ENCODE measurements at places on chromosomes 2 and 18.

DNA sequence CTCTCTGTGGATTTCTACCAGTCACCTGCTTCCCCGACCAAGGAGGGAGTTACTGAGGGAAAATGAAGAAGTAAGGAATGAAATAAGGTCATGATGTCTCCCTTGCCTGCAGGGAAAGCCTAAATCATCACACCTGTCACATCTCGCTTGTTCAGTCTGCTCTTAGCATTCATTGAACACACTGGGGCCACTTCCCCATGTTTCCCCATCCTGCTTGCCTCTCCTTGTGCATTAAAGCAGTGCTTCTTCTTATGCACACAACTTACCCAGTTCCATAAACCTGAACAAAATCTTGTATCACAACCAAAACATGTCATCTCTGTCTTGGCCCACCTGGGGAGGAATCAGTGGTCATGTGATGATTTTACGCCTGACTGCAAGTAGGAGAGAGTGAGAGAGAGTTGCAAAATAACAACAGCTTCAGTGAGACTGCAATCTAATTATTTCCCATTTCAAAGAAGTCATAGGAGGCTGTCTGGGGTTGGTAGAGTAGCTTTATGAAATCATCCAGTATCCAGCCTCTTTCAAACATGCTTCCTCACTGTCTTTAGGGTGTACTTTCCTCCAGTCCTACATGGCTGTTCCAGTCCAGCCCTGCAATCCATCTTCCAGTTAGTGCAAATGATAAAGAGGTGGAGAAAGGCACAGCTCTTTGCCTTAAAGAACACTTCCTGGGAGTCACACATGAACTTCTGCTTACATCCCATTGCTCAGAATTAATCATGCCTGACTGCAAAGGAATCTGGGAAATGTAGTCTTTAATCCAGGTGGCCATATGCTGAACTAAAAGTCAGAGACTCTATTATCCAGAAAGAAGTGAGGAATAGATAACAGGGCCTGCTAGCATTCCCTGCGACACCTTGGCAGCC, 220.1 kb downstream of the HAUS1 start:
- no peak for DNase-seq

DNA sequence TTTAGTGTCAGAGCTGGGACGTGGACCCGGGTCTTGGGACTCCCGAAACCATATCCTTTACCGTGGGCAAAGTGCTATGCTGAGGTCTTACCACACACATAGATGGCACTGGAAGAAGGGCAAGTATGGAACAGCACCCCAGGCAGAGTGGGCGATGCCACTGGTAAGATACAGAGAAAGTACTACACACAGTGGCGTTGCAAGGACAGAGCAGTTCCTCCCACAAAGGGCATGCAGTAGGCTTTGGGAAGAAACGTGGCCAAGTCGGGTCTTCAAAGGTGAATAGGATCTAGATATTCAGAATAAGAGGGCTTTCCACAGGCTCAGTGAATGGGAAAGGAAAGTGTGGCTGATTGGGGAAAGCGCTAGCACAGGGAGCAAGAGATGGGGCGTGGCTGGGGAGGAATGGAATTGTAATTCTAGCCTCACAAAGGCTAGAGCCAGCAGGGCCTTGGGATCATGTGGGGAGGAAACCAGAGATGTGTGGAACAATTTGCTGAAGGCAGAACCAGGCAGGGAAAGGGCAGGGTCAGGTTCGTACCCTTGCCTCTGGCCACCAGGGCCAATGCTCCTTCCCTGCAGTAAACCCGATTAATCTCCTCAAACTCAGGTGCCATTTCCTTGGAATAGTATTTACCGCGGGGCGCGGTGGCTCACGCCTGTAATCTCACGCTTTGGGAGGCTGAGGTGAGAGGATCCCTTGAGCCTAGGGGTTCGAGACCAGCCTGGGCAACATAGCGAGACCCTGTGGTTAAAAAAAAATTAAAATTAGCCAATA, 36.0 kb downstream of the PCBP1 start:
- no peak for DNase-seq

DNA sequence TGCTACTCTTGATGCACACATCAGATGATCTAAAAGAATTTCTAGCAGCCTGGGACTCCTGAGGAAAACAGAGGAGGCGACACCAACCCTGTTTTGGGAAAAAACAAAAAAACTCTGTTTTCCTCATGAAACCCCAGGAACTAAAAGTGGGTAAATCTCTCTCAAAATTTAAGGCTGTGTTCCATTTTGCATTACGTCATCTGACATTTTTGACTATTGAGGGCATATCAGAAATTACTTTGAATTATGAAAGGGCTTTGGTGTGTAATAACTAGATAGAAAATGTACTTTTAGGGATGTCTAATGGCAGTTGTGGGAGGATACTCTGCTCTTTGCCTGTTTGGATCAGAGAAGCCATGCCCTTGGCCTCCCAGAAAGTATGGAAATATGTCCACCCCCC, 963.0 kb downstream of the CNTNAP5 start:
- DNase-seq = no peak

GRCh38 chr2:203715744-203716143, 9.3 kb downstream of the CD28 start:
- no peak for DNase-seq

DNA sequence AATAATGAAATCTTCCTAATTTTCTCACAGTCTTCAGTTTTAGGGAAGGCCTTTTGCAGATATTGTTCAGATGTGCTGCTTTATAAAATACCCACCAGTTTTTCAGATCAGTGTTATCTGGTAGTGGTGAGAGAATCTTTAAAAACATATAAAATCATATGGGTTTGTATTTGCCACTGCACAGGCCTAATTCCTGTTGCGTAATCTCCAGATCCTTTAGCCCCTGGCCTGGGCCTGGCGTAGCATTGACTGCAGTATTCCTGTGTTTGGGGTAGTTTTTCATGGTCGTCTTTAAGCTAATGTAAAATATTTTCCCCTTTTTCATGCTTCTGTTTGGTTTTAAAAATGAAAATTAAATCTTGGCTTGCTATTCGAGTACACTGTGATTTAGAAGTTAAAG, 43.2 kb downstream of the TSHZ1 start:
- no peak for DNase-seq

DNA sequence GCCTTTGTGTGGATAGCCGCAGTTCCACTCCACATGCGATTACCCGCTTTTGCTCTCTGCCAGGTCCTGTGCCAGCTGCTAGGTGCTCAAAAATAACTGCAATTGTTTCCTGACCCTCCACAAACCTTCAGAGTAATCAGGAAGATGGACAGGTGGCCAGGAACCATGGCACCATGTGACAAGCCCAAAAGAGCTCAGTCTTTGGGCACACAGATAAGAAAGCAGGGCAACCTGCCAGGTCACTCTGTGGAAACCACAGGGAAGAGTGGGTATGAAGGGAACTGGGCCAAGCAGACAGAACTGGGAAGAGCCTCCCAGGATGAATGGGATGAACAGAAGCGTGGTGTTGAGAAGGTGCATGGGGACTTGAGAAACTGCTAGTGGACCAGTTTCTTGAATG, 79.4 kb upstream of the AGAP1 start:
- no peak for DNase-seq

DNA sequence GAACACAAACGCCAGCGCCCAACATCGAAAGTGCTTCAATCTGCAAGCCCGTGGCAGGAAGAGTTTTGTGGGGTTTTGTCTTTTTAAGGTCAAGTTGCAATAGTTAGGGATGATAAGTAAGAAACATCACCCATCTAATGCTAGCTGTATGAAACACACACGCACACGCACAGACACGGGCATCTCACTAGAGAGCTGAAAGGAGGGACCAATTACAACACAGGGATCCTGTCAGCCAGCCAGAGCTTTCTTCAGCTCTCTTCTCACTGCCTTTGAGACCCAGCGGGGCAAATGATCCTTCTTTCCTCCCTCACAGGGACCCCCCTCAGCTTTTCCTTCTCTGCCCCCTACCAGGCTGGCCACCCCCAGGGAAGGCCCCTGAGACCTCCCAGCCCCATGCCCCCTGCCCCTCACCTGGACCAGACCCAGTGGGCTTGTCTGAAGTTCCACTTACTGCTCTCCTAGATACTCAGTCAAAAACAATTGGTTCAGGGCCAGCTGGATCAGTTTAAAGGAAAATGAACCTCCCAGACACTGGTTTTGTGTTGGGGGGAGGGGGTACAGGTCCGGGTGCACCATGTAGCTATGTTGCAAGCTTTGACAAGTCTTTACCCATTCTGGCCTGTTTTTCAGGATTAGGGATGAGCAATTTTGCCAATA, 17.9 kb downstream of the CYP26B1 start:
- no peak for DNase-seq

DNA sequence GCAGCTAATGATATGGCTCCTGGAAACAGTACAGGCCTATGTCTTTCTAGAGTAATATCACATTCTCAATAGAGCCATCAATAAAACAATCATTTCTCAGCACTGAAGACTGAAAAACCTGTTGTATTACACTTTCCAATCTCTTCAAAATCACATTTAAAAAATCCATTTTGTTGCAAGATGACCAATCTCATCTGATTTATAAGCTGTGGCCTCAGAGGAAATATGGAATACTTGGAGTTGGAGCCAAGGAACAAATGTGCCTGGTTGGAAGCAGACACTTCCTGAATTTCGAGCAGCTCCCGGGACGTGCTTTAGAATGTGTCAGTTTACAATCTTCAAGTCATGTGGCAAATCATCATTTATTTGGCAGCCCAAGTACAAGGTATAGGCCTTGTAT, 114.5 kb downstream of the ADCYAP1 start:
- no peak for DNase-seq

DNA sequence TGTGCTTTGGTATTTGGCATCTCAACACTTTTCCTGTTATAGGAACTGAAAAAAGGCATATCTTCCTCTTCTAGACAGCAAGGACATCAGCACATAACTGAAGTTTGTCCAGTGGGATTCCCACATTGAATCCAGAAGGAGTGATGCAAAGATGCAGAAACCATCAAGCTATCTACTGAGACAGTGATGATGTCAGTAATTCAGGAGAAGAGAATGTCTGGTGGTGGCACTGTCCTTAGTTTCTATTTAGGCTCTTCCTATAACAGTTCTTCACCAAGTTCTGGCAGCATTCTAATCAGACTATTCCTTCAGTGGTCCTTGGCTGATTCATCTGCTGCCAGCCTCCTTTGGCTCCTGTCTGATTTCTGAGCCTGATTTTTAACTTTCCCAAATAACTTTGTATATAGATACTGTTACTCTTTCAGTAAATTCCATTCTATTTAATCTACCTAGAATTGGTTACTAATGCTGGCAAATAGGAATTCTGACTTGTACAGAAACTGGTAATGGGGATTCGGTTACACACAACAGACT, 56.6 kb upstream of the AGPS start:
- no peak for DNase-seq

DNA sequence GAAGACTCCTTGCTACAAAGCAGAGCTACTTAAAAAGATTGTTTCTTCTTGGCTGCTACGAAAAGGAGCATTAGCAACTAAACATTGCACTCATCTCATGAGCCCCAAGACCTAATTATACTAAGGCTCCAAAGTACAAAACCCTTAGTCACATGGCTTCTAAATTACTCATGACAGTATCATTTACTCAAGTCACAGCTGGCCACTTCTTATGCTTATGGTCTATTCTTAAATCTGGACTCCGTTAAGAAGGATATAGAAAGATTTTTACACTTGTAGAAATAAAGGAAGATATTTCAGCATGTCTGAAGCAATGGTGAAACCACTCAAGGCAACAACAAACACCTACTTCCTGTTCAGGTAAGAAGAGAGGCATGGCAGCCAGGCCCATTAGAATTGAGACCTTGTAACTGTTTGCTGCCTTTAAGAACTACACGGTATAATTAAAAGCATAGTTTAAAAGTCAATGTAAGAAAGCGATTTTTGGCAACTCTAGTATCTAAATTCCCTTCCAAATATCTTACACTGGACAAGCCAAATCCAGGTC, 12.7 kb downstream of the ANKRD44 start:
- no peak for DNase-seq

GRCh38 chr2:205473791-205474190, 208.5 kb upstream of the NRP2 start:
- DNase-seq = no peak

- no peak for DNase-seq
These were observed 21.5 kb downstream of the B3GNT2 start for GRCh38 chr2:62217421-62217820.

DNA sequence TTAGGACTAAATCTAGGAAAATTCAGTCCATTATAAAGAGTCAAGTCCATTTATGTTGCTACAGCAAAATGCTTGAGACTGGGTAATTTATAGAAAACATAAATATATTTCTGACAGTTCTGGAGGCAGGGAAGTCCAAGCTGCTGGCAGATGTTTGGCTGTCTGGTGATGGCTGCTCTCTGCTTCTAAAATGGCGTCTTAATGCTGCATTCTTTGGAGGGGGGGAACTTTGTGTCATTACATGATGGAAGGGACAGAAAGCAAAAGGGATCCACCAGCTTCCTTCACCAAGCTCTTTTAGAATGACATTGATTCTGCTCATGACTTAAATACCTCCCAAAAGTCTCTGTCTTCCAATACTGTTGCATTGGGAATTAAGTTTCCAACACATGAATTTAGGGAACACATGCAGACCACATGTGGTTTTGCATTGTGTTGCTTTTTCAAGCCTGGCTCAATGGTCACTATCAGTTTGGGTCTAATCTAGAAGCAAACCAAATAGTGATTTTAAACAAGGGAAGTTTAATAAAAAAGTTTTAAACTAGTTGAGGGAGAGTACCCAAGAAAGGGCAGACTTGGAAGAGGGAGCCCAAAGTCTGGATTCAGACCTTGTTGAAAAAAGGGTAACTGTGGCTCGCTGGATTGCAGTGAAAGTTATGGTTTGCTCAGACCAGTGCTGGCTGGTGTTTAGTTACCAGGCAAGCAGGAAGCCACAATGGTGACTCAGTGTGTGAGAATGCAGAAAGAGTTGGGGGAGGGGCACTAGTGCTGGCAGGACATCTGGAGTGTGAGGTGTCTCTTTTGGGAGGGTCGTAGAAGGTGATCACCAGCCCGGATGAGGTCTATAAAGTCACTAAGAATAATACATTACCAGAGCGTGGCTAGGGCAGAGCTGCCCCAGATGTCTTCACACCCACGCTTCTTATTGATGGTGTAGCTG, 30.8 kb downstream of the C18orf54 start:
- DNase-seq = peak; percentile 12

GRCh38 chr2:116820986-116821385, 993.5 kb upstream of the DDX18 start:
- DNase-seq = no peak

DNA sequence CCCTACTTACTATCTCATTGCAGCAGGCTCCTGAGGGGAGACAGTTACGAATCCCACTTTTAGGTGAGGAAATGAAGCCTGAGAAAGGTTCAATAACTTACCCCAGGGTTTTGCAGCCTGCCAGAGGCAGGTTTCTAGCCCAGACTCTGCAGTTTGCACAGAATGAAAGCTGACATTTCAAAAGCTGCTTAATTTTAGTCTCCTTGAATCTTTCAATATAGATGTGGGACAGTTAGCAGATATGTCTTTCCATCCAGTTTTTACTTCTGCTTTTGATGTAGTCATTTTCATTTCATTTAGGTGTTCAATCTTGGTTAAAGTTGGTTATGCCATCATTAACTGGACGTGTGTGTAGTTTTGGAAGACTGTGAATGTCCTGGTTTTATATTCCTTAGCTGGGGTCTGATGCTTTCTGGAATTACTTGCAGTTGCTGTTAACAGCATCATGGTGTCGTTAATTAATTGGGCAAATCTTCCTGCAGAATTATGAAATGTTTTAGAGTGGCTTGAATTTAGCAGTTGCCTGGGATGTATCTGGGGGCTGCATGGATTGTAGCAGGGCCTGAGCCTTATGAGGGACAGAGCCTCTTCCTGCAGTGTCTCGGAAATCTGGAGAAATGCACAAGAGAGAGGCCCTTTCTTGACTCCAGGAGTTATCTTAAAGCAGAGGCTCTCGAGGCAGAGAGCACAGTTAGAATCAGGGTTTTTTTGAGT, 100.8 kb downstream of the ZNF532 start:
- no peak for DNase-seq

All from GM12864 (cell line).